Right kidney (tissue), 9 donors: ENCODE measurements at places on chromosomes 3 and 15.

DNA sequence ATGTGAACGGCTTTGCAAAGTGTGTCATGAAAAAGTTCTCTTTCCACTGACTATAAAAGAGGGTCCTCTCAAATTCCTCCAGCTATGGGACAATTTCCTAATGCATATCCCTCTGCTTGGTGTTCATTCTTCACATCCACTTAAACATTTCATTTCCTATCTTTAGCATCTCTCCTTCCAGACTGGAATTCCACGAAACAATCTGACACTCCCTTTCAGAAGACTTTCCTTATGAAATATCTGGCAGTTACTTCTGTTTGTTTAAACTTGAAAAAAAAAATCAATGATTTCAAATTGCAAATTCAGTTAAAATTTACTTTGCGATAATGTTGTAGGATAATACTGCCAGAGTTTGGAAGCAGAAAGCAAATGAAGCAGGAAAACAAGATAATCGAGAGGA, 105.8 kb upstream of the SELENOK start:
- no peak for DNase-seq

DNA sequence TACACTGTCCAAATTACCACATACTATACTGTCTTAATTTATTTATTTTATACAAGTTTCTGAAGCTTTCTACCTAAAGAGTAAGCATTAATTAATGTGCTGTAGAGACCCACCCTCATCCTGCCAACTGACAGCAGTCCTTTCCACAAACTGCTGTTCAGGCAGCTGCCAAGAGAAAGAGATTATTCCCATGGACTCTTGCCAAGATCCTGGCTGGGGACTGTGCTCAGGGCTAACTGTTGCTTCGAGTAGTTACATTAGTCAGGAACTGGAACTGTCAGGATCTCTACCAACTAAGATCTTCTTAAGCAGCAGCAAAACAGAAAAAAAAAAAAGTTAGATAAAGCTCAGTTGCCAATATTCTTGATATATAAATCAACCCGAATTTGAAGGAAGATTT, 398.8 kb downstream of the MECOM start:
- no peak for DNase-seq

GRCh38 chr3:122977746-122978466, 49.7 kb downstream of the SEMA5B start:
- peak; percentile 69 for DNase-seq

DNA sequence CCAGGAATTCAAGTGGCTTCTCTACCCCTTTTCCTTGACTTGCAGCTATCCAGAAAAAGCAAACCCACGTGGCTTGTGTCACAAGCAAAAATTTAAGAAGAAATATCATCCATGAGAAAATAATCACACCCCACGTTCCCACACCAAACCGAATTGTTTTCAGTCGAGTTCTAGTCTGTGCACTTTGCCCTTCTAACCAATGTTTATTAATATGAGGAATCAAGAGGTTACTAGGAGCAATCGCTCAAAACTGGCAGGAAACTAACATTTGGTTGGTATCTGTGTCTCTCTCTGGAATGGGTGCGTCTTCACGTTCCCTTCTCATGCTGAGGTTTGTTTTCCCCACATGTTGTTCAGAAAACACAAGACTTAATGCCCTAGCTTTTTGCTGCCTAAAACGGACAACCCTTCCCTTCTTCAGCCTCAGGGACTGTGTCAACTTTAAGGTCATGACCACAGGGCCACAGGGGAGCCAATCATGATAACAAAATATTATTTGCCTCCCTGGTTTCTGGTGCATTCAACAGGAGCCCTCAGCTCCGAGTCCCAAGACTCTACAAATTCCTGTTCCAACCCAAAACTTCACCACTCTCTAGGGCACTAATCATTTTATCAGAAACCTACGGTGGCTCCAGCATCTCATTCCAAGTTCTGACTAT, 41.4 kb upstream of the LMCD1 start:
- DNase-seq, result no peak

DNA sequence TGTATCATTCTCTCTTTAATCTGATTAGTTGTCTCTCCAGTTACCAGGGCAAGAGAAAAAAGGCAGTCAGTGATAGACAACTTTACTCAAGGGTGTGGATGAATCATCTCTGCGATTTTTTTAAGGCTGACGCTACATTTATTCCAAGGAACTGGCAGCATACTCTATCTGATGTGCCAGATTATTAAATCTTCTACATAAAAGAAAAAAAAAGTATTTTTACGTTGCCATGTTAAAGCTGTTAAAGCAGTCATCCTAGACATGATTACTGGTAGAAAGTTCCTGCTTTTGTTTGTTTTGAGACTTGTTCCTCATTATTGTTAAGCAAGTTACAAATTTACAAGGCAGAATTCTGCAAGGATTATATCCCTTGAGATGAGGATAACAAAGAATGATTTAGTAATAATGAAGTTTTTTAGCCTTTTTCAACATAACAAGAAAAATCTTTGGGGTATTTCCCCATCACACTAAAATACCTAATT, 121.7 kb downstream of the CBLB start:
- DNase-seq, result no peak

DNA sequence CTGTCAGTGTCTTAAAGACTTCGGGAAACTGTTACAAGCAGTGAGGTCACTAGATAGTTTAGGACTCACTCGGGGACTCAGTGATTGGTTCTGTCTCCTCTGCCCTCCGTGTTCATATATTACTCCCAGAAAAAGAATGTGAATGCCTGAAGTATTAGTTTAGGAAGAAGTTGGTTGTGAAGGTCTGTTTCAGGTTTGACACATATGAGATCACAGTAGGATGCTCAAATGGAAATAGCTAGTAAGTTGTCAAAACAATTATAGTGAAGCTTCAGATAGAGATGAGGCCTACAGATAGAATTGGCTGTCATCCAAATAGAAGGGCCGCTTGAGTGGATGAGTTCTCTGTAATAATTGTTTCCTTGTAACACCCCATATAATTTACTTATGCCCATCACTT, 172.6 kb downstream of the PLCL2 start:
- DNase-seq, result no peak

DNA sequence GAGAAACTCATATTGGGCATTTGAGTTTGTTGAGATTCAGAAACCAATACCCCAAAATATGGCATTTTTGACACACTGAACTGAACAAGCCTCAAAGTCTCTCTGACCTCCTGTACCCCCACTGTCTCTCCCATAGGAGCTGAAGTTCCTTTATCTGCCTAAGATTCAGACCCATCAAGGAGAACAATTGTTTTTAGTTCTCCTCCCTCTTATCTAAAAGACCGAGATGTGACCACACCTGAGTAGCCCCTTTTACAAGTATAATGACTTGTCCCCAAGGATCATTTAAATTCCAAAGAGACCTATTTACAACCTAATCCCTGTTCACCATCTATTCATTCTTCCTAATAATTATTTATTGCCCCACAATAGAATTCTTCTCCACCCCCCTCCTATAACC, 122.1 kb upstream of the PLAAT1 start:
- no peak for DNase-seq

DNA sequence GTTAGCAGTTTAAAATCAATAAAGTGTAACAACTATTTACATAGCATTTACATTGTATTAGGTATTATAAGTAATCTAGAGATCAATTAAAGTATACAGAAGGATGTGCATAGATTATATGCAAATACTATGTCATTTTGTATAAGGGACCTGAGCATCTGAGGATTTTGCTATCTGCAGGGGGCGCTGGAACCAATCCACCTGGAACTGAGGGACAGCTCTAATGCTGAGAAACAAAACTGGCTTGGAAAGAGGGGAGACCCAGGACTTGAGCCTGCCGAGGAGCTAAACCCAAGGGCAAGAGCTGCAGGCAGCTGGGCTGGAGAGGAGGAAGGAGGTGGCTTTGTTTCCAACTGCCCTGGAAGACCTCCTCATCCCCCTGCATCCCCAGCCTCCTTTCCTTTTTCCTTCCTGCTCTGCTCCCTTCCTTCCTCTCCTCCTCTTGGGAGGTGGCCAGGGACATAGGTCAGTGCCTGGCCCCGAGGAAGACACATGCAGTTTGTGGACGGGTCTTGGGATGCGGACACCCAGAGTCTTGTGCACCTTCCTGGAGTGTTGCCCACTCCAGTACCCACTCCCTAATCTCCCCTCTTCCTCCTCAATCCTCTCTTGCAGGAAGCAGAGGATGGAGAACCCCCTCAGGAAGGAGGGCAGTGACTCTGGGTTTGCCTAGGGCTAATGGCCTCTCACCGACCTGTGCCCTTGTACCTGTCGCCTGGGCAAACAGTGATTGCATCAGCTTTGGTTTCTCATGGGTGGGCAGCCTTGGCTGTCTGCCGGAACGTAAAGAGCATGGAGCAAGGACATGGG, 825 bp upstream of the RTP3 start:
- DNase-seq, result no peak

GRCh38 chr15:84799511-84800187, 17.5 kb upstream of the ALPK3 start:
- DNase-seq, result no peak

DNA sequence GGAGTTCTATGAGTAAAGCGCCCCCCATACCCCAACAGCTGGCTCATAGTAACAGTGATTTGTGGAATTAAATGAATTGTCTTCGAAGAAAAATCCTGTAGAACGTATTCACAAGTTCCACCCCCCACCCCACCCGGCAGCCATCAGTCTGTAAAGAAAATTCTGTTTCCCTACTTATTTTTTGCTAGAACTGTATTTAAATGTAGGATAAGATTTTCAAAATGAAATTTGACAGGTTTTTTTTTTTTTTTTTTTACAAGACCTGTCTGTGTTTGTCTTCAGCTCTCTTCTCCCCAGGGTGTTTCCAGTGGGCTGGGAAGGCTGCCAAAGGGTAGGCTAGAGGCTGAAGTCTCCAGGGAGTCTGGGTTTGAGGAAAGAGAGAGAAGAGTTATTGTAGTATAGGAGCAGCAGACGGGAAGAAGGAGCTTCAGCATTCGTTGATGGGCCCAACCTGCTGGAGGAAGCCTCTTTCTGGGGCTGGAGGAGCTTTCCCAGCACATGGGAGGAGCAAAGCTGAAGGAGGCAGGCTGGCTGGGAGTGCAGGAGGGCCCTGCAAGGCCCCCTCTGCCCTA, 130.6 kb upstream of the SEMA6D start:
- no peak for DNase-seq

GRCh38 chr3:31288224-31288623, 244.5 kb upstream of the STT3B start:
- peak; percentile 11 for DNase-seq

DNA sequence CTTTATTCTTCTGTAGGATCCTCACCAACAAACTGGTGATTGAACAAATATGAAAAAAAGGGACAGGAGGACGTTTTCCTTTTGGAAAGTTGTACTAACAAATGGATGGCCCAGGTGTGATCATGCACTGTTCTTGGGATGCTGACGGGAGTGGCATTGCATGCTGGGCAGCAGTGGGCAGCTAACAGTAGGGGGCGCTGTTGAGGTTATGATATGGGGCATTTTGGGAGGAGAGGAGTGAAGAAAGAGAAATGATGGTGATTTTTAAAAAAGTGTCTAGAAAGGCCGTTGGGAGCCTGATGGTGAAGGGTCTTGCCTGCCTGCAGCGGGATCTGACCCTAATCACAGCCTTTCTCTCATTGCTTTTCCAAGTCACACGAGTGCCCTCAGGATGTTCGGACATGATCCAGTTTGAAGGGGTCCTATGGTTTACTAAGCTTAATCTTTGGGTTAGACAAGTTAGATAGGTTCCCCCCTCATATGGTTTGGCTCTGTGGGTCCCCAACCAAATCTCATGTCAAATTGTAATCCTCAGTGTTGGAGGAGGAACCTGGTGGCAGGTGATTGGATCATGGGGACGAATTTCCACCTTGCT, 46.2 kb upstream of the PRTG start:
- DNase-seq, result no peak

DNA sequence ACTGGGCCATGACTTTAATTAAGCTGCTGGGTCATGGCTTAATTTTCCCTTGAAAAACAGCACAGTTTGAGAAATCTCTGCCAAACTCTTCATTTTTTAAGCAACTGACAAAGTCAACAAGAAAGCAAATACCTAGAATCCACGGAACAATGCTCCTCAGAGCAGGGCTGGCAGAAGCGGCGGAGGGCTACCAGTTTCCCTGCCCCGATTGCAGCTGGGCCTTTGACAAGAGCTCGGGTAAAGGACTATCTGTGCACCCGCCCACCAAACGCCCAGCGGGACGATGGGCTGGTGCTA, 1.2 kb downstream of the GOLIM4 start:
- no peak for DNase-seq

- no peak for DNase-seq
Measured at GRCh38 chr15:71219101-71219500, 103.8 kb downstream of the THSD4 start.

GRCh38 chr3:45145681-45146614, at the start of gene CDCP1:
Gene CDCP1 (minus strand): TSS chr3:45146378. CDS start chr3:45146287, 91 bp downstream.
- peak; percentile 64 for DNase-seq

DNA sequence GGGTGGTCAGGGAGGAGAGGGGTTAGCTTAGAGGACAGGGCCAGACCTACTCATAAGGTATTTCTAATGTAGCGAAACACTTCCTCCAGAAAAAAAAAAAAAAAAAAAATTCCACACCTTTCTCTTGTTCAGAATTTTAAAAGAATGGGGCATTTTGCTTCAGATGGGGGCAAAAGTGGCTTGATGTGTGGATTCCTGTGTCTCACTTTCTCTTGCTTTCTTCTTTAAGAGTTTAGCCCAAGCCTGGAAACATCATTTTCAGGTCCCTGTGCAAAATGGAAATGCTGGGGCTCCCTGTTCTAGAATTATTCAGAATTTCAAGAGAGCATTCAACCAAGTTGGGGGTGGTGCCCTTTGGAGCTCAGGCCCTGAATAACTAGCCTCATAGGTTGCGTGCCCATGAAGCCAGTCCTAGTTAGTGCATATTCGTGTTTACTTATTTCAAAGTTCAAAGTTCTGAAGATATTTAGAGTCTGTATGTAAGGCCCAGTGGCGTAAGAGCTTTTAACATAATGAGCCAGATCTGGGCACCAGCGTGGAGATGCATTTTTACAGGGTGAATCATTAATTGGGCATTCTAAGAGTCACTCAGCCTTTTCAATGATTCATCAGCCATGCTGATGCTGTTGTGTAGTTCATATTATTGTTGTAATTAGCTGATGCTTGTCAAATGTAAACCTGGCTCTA, 104.5 kb downstream of the RPLP1 start:
- DNase-seq, result no peak

- no peak for DNase-seq
Measured at GRCh38 chr3:119690043-119690656, 12.7 kb upstream of the CFAP91 start.

GRCh38 chr3:5339967-5340535, 152.5 kb downstream of the EDEM1 start:
- DNase-seq, result no peak

DNA sequence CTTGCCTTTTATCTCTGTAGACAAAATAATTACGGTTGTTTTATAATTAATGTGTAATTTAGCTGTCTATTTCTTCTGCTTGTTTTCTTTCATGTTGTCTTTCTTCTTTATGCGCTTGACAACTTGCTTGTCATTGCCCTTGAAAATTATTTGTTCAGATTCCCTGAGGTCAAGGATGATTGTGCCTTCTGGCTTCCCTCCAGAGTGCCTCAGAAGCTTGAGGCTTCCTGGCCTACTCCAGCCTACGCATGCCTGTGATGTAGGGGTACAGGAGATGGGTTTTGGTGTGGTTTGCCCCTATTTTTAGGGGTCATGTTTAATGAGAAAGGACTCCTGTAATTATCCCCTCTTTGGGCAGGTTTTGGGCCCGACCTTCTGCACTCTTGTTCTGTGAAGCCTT, 231.5 kb downstream of the SV2B start:
- DNase-seq, result no peak
